T-helper 17 cell (primary cell): ENCODE measurements at places on chromosomes 7 and 10. TPM values are rescaled to one million over a fixed set of nuclear protein-coding genes. Genes with fewer than 3 reads are reported as not detected.

GRCh38 chr7:94436018-94436604, 41.4 kb downstream of the COL1A2 start:
- H3K4me1 ChIP-seq: peaks cover 3% of the 10 kb centered on the region
- H3K4me3 ChIP-seq: no peak overlapping the region
- DNase-seq: peak; percentile 16
- peaks cover 30% of the 10 kb centered on the region for H3K27me3 ChIP-seq

DNA sequence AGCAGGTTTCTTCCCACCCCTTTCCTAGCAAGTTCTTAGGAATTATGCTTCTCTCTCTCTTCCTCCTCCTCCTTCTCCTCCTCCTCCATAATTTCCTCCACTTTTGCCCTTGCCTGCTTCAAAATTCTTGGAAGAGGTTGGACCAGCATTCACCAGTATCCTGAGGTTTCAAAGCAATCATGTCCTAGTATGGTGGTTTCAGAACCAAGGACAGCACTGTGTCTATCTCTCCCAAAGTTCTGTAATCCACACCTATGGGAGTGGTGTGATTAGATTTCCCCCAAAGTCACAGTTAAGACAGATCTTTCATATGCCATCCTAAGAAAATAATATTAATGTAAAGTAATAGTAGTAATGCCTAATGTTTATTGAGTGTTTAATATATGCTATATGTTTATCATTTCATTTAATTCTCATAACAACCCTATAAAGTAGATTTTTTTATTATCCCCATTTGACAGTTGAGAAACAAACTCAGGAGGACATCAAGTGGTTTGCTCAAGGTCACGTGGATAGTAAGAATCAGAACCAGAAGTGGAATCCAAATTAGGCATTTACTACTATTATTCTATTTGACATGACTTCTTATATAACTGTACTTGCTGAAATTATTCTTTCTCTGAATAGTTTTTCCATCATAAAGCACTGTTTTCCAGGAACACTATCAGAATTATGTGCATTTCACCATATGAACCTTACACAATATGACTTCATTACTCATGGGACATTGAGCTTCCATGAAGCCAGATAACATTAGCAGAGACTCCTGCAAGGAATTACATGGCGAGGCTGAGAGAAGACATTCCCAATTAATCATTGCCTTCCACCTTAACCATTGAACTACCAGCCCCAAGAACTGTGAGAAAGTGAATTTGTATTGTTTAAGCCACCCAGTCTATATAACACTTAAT, 91.4 kb downstream of the IPMK start:
- H3K27me3 ChIP-seq: peaks cover 23% of the 10 kb centered on the region
- DNase-seq: no peak
- H3K27ac ChIP-seq: no peak overlapping the region

DNA sequence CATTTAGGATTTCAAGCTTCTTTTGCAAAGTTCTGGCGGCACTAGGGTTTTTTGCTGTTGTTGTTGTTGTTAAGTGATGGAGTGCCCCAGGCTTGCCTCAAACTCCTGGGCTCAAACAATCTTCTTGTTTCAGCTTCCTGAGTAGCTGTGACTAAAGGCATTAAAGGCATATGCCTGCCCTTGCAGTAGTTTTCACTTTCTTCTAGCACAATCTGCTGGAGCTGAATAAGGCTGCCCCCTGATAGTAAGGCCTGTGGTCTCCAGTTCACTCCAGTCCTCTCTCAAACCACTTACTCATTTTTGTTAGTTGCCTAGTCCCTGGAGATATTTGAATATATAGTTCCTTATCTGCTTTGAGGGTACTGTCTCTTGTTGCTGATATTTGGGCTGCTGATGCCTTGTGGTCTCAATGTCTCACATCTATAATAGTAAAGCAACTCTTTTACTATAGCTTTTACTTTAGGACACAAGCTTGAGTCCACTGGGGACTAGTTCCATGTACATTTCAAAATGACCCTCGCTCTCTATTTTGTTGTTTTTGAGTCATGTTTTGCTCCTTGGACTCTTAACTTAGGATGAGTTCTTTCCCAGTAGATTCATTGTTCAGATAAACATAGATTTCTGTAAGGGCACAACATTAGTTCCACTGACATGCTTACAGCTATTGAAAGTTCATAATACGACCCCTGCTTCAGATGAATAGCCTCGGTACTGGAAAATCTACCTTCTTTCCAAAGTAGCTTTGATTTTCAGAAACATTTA, 25.5 kb downstream of the PHF14 start:
- H3K4me3 ChIP-seq: no peak overlapping the region
- H3K27ac ChIP-seq: peak overlapping the region; percentile 69
- H3K27me3 ChIP-seq: no peaks in the 10 kb centered on the region
- H3K4me1 ChIP-seq: peaks cover 37% of the 10 kb centered on the region
- DNase-seq: no peak

DNA sequence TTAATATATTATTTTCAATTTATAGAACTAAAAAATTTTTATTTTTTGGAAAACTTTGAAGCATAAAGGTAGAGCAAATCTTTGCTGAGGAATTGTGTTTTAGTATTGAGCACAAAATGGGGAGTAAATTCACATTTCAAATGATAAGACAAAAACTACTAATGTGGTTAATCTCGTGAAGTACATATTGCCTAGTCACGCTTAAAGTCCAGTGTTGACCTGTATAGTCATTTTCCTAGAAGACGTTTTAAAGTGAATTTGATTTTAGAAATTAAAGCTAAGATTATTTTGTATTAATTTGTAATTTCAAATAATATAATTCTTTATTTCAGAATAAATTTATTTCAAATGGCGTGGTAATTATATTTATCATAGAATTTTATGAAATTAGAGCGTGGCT, 57.2 kb upstream of the MSRB2 start:
- H3K27ac ChIP-seq: no peak overlapping the region
- H3K27me3 ChIP-seq: peaks cover 24% of the 10 kb centered on the region
- H3K36me3 ChIP-seq: no peaks in the 10 kb centered on the region
- DNase-seq: no peak

CACNB2 gene
- total RNA-seq: not detected

CCM2 gene
- total RNA-seq: 83.0 TPM

PRSS37 gene
- total RNA-seq: not detected

MKI67 gene
- 1.8 TPM for total RNA-seq

DYDC2 gene
- total RNA-seq: not detected

ZNF138 gene
- 7.6 TPM for total RNA-seq
